ENCODE measurements at places on chromosomes 11 and 22. TPM values are rescaled to one million over a fixed set of nuclear protein-coding genes. Genes with fewer than 3 reads are reported as not detected.

Gene PATE1
- not detected for total RNA-seq

Gene CLCF1
- total RNA-seq = 0.73 TPM

Gene CELSR1
- 0.44 TPM for total RNA-seq

Gene MS4A15
- not detected for total RNA-seq

Gene TRIM6
- total RNA-seq = 0.54 TPM

Gene CABP4
- total RNA-seq = 0.96 TPM

Gene VWA5A
- 7.9 TPM for total RNA-seq

Gene MYEOV
- 0.93 TPM for total RNA-seq
